T follicular helper cell (primary cell): ENCODE measurements at places on chromosomes 7 and 10.

- no peak for DNase-seq
Measured at GRCh38 chr7:76122516-76123239, 74.8 kb downstream of the MDH2 start.

DNA sequence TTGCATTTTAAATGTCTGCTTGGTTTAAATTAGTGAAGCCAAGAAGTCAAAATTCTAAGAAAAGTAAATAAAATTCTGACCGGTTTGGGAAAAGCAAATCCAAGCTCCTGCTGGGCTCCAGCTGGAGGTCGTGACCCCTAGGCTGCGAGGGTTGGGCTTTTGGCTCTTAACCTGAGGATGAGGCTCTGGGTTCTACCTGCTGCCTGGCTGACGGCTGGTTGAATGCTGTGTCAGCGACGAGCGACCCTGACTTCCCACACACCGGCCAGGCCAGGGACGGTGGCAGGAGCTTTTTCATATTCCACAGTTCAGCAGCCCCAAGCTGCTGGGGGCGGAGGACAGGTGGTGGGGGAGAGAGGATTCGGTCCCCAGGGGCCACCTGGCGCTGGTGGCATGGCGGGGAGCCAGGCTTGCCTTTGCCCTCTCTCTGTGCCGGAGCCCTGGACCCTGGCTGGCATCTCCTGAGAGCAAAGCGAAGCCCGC is 843 bp upstream of the PLPP4 start:
- DNase-seq: no peak

- no peak for DNase-seq
Measured at GRCh38 chr10:4514445-4515108, 311.4 kb upstream of the AKR1E2 start.

DNA sequence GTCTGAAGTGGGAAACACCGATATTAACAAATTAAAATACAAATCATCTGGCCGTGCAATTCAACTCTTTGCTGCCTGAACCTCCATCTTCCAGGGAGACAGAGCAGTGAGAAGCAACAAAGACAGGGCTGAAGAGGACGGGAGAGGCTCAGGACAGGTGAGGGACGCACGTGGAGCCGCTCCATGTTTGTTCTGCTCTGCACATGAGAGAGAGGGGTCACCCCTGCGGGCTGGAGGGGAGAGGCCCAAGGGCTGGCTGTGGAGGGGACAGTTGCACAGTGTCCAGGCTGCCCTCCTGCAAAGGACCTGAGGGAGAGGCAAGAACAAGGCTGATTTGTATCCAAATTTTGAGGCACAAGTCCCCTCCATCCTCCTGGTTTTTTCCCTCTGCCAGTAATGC is 41.7 kb downstream of the COBL start:
- no peak for DNase-seq

GRCh38 chr7:129630341-129630740 is 18.8 kb downstream of the NRF1 start:
- no peak for DNase-seq

DNA sequence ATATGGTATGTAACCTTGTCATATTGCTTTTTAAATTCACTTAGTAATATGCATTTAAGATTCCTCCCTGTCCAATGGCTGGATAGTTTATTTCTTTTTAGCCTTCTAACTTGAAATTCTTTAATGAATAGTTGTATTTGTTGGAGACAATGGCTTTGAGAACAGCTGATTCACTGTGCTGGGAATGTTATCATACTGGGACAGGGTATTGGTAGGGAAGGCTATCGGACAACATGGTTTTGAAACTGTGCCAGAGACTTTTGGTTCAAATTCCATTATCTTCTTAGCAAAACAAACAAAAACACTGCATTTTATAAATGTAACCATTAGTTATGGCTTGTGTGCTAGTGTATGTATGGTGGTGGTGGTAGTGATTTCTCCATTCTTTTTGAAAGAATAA is 517.1 kb upstream of the ANKRD30A start:
- no peak for DNase-seq

DNA sequence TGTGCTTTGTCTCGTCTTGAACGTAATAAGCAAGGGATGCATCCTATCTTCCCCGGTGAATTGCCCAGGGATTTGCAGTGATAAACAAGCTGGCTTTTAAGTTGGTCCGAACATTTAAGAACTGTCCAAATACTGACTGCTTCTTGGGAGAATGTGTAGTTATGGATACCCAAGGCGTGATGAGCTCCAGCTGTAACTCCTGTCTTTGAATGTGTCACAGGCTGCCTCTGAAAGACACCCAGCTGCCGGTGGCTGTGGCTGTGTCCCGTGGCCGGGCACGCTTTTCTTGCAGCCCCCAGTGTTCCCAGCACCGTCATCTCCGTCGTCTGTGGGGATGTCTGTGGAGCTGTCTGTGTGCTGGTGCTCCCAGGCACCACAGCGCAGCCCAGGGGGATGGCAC is 118.1 kb downstream of the GLRX3 start:
- no peak for DNase-seq

GRCh38 chr7:42700406-42701327 is 211.2 kb downstream of the C7orf25 start:
- DNase-seq: no peak

- no peak for DNase-seq
Measured at GRCh38 chr10:42367532-42368230, 270.7 kb downstream of the ZNF33B start.

- no peak for DNase-seq
Measured at GRCh38 chr7:29641651-29642050, 78.0 kb downstream of the PRR15 start.

DNA sequence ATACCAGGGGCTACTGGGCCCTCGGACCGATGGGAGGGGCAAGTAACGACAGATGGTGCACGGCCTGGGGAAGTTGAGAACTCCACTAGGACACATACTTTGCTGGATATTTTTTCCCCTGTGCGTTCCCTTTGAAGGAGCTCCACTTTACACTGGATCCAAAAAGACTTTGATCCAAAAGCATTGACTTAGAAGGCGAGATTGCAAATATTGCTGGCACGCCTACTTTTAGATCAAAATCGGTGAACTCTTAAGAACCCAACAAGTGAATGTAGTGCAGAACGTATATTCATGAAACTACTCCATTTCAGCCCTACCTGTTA is 436 bp upstream of the SLC25A13 start:
- DNase-seq: no peak

GRCh38 chr7:131285556-131285955 is 42.1 kb upstream of the MKLN1 start:
- DNase-seq: no peak

DNA sequence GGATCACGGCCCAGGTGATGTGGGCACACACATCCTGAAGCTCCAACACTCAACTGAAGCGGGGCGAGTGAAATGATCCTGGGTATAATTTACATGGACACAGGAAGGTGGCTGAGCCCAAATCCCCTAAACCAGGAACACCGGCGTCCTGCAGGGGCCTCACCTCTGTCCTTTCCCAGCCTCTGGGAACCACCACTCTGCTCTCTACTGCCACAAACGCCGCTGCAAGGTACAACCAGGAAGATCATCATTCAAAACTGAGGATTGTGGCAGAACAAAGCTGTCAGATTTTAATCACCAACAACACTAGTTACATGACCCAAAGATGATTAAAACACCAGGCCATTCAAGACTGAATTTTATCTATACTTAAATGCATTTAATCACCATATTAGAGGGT is 104.0 kb downstream of the DIP2C start:
- no peak for DNase-seq

GRCh38 chr10:43905512-43906236 is 257.0 kb upstream of the ZNF32 start:
- DNase-seq: no peak

- no peak for DNase-seq
Measured at GRCh38 chr10:77881636-77882035, 44.9 kb downstream of the DLG5 start.

DNA sequence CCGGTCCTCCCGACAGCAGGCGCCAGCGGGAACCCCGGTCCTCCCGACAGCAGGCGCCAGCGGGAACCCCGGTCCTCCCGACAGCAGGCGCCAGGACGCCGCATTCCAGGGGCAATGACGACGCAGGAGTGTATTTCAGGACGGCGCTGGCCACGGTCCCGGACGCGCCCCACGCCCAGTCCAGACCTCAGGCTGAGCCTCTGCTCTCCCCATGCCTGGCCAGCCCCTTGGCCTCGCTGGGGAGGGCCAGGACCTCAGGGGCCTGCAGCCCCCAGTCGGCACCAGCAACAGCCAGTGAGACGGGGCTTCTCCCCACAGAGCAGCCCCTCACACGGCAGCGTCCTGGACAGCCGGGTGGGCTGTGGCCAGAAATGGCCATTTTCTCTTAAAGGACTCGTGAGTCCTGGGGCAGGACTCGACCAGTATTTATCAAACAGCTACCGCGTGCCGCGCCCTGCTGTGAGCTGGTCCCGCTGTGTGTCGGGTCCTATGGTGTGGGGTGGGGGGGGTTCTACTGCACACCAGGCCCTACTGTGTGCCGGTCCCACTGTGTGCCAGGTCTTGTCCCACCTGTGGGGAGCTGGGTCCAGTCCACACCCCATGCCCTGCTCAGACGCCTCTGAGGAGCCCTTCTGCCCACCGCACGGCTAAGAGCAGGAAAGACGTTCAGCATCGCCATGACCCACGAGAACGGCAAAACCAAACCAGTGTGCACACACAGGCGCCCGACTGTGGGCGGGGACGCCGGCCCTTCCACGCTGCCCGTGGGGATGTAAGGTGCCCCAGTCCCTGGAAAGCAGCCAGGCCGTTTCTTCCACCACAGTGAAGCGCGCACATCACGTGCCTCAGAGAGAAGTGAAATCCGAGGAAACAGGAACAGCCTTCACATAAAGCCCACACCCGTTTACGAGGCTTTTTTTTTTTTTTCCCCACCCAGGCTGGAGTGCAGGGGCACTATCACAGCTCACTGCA is 33.3 kb downstream of the GET4 start:
- DNase-seq: no peak

- DNase-seq: no peak
Measured at GRCh38 chr7:130182990-130183389, 22.2 kb downstream of the TMEM209 start.

GRCh38 chr10:29946953-29947700 is 112.3 kb downstream of the JCAD start:
- DNase-seq: no peak

DNA sequence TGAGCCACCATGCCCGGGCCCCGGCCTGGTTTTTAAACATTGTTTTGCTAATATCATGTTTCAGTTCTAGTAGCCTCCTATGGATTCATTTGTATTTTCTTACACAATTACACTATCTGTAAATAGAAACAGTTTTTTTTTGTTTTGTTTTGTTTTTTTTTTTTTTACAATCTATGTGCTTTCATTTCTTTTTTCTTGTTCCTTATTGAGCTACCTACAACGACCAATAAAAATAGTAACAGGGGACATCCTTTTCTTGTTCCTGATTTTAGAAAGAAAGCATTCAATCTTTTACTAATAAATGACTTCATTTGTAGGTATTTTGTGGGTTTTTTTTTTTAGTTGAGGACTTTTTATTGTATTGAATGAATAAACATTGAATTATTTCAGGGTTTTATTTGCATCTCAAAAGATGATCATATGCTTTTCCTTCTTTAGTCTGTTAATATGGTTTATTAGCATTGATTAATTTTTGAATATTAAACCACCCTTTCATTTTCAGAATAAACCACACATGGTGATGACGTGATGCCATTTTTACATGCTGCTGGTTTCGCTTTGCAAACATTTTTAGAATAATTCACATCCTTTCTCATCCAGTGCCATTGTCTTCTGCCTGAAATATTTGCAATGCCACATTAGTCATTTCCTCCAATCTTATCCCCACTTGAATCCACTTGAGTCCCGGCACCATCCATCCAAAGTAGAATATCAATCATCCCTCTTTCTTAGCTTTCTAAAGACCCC is 18.1 kb upstream of the AKR1E2 start:
- no peak for DNase-seq

DNA sequence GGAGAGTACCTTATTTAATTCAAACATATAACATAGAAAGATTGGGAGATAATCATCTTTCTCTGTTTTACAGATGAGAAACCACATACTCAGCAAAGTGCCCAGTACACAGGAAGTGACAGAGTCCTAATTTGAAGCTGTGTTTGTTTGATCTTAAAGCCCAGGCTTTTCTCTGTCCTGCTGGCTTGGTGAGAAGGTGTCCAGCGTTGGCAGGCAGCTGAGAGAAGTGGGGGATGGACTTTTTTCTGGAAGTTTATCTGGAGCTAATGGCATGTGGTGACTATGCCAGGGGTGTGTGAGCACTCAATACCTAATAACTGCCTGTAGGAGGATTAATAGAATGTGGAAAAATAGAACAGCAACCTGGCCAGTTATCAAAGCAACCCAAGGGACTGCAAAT is 60.8 kb downstream of the NPSR1 start:
- DNase-seq: no peak

DNA sequence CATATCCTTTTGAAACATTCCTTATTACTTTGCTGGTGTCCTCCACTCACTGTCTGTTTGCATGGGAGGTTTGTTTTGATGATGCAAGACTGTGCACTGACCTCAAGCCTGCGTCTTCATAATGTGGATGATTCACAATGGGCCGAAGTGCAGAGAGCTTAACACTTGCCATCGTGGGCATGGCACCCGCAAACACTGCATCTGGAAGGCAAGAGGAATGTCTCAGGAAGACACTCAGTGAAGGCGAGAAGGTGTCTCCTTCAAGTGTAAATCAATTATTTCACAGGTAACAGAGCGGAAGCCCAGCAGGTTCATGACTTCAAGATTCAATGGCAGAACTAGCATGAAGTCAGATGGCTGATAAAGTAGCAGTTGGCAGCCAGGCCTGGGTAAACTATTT is 98.1 kb downstream of the DPY19L1 start:
- DNase-seq: no peak

DNA sequence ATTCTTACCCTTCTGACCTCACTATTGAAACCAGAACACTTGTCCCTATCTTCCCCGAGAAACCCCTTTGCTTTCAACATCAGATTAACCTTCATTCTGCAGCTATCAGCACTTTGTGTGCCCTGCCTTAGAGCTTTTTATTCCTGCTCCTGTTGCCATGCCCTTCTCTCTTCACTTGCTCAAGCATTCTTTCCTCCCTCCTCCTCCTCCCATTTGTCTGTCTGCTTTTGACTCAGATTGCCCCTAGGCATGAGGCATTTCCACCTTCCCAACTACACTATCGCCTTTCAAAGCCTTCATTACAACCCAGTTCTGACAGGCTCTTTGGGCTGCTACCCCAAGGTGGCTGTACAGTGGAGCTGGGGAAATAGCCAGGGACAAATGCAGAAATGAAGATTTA is 143.3 kb downstream of the SLC25A13 start:
- no peak for DNase-seq

DNA sequence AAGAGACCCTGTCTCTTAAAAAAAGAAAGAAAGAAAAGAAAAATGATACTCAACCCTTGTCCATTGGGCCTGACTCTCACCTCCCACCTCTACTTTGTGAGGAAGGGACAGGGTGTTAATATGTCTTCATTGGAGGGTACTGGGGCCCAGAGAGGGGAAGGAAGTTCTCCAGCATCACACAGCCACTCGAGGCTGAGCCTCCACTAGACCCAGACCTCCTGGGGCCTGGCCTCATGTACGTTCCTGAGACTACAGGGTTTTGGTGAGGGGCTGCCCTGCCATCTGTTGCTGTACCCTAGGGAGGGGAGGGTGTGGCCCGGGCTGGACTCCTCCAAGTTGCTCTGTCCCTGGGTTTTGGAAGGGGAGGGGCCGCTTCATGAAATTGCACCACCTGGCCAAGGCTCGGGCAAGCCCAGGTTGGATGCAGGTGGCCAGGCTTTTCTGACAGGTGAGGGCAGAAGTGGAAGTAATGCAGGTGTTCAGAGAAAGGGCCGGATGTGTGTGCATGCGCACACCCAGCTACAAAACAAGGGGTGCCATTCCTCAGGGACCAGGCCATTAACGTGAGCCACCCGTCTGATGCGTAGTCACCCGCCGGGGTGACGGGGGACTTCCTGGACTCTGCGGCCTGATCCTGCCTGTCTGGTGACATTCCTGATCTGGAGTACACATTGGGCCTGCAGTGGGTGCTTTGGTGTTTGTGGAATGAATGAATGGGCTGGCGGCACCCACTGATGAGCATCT is 21.7 kb downstream of the GTF2IRD1 start:
- DNase-seq: no peak
